ENCODE measurements at places on chromosomes 5 and 9. TPM values are rescaled to one million over a fixed set of nuclear protein-coding genes. Genes with fewer than 3 reads are reported as not detected.

GRCh38 chr5:172618574-172619365 lies 22.3 kb upstream of the NEURL1B start:
- H3K4me3 ChIP-seq, result no peak overlapping the region
- H3K36me3 ChIP-seq, result no peaks in the 10 kb centered on the region
- H3K27ac ChIP-seq, result no peak overlapping the region
- DNase-seq, result peak; percentile 7
- no peaks in the 10 kb centered on the region for H3K27me3 ChIP-seq
- no peaks in the 10 kb centered on the region for H3K4me1 ChIP-seq

The S100Z gene
- 10.3 TPM for total RNA-seq

DNA sequence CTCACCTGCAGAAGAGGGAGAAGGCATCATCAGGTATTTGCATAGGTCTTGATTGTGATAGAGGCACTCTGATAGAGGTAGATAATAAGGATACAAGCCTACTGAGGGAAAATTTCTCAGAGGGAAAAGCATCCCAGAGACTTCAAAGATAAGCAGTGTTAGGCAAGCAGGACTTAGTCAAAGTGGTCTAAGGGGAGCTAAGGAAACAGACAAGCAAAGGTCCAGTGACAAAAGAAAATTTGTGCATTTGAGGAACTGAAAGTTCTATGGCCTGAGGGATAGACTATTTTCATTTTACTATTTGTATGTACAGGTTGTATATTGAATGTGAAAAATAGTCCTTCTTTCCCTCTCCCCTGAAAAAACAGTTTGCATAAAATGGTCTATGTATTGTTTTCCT lies 27.4 kb downstream of the OXCT1 start:
- no peak overlapping the region for H3K27ac ChIP-seq
- no peak for DNase-seq
- H3K36me3 ChIP-seq, result peaks cover 4% of the 10 kb centered on the region
- no peaks in the 10 kb centered on the region for H3K27me3 ChIP-seq
- H3K4me1 ChIP-seq, result no peaks in the 10 kb centered on the region

GRCh38 chr5:23627976-23628375 lies 120.6 kb downstream of the PRDM9 start:
- no peaks in the 10 kb centered on the region for H3K4me1 ChIP-seq
- DNase-seq, result no peak
- no peaks in the 10 kb centered on the region for H3K36me3 ChIP-seq
- H3K4me3 ChIP-seq, result no peak overlapping the region
- H3K27ac ChIP-seq, result no peak overlapping the region
- no peaks in the 10 kb centered on the region for H3K27me3 ChIP-seq

- H3K4me1 ChIP-seq, result peaks cover 27% of the 10 kb centered on the region
- DNase-seq, result no peak
- H3K36me3 ChIP-seq, result no peaks in the 10 kb centered on the region
- H3K27me3 ChIP-seq, result no peaks in the 10 kb centered on the region
- H3K4me3 ChIP-seq, result no peak overlapping the region
Observed at GRCh38 chr9:129006328-129007034, 21.6 kb downstream of the SH3GLB2 start.

- no peak overlapping the region for H3K4me3 ChIP-seq
- H3K27me3 ChIP-seq, result peaks cover 74% of the 10 kb centered on the region
- H3K4me1 ChIP-seq, result peaks cover 30% of the 10 kb centered on the region
- no peaks in the 10 kb centered on the region for H3K36me3 ChIP-seq
- no peak for DNase-seq
Observed at GRCh38 chr5:135491038-135491551, 38.9 kb upstream of the TIFAB start.

GRCh38 chr5:6458833-6459232 lies 10.2 kb downstream of the UBE2QL1 start:
- no peaks in the 10 kb centered on the region for H3K4me1 ChIP-seq
- no peak overlapping the region for H3K27ac ChIP-seq
- H3K27me3 ChIP-seq, result peaks cover 26% of the 10 kb centered on the region

The SLC34A1 gene
- 0.27 TPM for total RNA-seq

GRCh38 chr5:125181159-125181558 lies 434.7 kb upstream of the ZNF608 start:
- DNase-seq, result no peak
- no peaks in the 10 kb centered on the region for H3K36me3 ChIP-seq
- H3K4me3 ChIP-seq, result no peak overlapping the region
- no peak overlapping the region for H3K27ac ChIP-seq
